NCI-H146 (cell line): ENCODE measurements at places on chromosomes 12 and 14.
A peak's percentile ranks its signal among the peaks of the same experiment; 100 is the strongest.

DNA sequence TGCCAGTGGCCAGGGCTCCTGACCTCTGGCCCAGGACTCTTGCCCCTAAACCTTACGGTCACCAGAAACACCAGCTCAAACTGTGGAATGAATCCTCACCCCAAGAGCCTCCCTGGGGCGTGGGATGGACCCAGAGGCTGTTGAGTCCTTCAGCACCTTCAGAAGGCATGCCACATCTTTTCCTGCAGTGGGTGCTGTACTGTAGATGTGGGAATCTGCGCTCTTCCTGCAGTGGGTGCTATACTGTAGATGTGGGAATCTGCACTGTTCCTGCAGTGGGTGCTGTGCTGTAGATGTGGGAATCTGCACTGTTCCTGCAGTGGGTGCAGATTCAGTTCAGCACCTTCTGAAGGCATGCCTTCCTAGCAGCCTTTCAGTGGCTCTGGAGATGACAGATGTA lies 1.2 kb downstream of the KRT82 start:
- DNase-seq = no peak

DNA sequence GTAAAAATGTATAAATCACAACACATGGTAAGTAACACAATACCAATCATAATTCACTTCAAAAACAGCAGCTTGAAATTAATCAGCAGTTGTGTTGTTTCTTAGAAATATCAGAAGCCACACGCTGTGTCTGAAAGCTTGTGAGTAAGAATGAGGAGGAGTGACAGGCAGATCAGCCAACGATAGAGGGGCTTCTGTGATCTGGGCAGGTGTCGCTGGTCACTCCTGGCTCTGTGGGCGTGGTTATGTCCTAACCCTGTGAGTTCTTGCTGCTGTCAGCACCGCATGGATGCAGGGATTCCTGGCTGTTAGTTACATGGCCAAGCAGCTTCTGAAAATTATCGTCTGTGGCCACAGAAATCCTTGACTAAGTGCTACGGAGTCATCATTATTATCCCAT lies 123.4 kb downstream of the SLC25A47 start:
- peak; percentile 25 for DNase-seq

DNA sequence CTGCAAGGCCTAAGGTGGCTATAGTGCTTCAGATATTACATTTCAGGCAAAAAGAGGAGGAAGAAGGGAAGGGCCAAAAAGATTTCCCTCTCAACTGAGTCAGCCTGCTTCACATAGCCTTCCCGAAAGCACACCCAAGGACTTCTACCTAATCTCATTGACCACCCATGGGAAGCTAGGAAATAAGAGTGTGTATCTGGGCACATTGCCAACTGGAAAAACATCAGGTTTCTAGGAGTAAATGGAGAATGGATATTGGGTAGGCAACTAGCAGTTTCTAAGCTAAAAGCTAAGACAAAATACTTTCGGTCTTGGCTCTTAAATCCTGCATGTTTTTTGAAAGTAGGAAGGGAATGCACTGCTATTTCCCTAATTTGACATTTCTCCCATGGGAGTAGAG lies 221.7 kb upstream of the GRIP1 start:
- peak; percentile 55 for DNase-seq

DNA sequence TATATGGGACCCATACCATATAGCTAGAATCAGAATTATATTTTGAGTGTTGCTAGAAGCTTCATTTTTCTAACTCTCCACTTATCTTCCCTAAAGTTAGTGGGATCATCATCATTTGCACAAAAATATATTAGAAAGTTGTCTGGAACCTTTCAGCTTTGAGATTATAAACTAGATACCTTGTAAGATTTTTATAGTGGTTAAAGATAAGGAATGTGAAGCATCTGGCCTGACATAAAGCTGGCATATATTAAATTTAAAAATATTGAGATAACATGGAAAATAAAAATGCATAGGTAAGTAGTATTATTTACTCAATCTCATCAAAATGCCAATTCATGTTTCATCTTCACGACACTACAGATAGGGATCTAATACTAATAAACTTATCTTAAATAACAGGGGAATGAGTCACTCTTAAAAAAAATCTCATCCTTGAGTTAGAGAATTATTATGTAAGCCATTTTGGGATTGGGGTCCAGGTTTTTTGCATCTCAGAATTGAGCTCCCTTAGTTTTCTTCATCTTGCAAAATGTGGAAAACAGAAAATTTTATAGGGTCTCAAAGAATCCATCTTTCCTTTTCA lies 318.5 kb downstream of the KCNC2 start:
- no peak for DNase-seq

- DNase-seq = peak; percentile 52
Observed at GRCh38 chr12:106974511-106974910, 12.4 kb downstream of the MTERF2 start.
